Liver (tissue), 10 donors: ENCODE measurements at places on chromosomes 16 and 17. TPM values are rescaled to one million over a fixed set of nuclear protein-coding genes. Genes with fewer than 3 reads are reported as not detected.

DNA sequence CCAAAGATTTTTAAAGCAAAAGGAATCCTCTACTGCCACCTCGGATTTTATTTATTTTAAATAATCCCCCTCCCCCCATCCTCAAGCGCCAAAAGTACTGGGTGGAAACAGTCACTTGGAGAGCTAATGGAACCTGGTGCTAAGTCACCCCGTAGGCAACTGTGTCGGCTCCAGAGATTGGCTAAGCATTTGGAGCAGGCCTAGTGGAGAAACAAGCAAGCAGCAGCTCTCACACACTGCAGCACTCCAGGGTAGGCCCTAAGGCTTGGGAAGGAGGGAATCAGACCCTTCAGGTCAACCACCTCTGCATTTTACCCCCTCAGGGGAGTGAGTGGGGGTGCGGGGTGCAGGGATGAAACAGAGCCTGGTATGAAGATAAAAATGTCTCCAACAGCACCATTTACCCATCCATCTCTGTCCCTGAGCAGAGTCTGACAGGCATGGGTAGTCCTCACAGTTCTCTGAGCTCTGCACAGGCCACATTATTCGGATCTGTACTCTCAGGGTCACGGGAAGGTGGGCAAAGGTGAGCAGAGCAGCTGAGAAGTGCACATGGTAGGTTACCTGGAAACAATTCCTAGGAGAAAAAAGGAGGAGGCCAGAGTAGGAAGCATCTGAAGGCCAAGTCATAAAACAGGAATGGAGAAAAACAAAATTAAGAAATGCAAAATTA is 27.2 kb upstream of the STAC2 start:
- DNase-seq = no peak

DNA sequence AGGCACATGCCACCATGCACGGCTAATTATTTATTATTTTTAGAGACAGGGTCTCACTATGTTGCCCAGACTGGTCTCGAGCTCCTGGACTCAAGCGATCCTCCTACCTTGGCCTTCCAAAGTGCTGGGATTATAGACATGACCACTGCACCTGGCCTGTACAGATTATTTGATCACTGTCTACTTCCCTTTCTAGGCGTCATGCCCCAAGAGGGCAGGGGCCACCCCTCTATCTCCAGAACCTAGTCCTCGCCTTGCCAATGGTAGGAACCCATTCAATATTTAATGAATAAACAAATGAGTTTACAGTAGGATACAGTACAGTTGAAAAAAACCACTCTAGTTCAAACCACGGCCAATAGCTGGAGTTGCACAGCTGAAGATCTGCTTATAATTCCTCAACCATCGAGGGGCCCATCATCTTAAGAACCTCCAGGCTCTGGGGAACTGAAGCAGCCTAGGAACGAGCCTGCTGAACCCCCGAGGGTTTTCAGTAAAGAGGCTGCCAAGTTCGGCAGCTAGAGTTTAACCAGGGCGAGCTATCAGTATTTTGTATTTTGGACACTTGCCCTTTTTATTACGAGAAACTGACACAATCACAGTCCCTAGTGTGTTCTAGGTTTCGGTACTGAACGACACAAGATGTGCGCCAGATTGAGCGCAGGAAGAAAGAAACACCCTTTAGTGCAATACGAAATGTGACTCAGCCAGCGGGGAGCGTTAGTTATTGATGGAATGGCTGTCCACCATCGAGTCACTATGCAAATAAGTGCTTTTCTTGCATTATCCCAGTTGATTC is 14.6 kb downstream of the ADCY9 start:
- DNase-seq = no peak

DNA sequence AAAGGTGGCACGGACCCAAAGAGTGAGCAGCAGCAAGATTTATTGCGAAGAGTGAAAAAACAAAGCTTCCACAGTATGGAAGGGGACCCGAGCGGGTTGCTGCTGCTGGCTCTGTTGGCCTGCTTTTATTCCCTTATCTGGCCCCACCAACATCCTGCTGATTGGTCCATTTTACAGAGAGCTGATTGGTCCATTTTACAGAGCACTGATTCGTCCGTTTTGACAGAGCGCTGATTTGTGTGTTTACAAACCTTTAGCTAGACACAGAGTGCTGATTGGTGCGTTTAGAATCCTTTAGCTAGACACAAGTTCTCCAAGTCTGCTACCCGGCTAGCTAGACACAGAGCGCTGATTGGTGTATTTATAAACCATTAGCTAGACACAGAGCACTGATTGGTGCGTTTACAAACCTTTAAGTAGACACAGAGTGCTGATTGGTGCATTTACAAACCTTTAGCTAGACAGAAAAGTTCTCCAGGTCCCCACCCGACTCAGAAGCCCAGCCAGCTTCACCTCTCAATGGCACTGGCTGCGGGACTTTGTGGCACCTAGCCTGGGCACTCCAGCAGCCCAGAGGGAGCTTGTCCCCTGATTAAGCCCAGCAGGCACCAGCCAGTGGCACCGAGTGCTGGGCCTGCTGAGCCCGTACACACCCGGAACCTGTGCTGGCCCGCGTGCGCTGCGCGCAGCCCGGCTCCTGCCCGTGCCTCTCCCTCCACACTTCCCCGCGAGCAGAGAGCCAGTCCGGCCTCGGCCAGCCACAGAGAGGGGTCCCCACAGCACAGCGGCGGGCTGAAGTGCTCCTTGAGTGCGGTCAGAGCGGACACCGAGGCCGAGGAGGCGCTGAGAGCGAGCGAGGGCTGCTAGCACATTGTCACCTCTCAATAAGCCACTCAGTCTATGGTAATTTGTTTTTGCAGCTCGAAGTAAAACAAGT is 15.1 kb downstream of the IGSF6 start:
- no peak for DNase-seq

Gene RHBDF2
- 3.6 TPM for total RNA-seq

- DNase-seq = no peak
These were observed 524 bp downstream of the EFTUD2 start for GRCh38 chr17:44898768-44899073.

Gene SGCA
- total RNA-seq = 1.3 TPM

Gene CISD3
- 9.0 TPM for total RNA-seq

DNA sequence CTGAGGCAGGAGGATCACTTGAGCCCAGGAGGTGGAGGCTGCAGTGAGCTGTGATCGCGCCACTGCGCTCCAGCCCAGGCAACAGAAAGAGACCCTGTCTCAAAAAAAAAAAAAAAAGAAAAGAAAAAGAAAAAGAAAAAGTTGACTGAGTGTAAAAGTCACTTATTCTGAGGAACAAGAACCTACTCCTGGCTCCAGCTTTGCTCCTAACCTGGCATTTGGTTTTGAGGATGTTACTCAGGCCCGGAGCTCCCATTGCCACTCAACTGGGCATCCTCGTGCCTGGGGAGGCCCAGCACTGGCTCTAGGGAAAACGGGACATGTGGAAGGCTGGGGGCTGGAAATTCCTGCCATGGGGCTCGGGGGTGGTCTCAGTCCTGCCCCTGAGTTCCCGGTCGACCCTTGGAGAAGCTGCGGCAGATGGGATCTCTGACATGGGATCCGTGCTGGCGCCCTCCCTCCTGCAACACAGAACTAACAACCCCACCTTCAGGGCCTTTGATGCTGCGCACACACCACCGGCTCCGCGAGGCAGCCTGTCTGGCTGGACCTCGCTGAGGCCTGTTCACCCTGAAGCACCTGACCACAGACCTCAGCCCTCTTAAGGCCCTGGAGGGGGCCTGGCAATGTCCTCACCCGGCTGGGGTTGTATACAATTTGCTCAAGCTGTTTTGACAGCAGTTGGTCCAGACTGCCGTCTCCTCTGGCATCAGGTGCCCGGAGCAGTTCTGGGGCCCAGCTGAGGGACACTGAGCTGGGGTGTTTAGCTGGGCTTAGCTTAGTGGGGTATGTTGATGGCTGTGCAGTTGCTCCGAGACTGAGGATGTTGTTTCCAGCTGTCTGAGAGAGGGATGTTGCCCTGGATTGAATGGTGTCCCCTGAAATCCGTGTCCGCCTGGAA is 12.3 kb downstream of the CD7 start:
- DNase-seq = no peak

Gene NEUROD2
- total RNA-seq = not detected

Gene MXRA7
- total RNA-seq = 12.9 TPM

DNA sequence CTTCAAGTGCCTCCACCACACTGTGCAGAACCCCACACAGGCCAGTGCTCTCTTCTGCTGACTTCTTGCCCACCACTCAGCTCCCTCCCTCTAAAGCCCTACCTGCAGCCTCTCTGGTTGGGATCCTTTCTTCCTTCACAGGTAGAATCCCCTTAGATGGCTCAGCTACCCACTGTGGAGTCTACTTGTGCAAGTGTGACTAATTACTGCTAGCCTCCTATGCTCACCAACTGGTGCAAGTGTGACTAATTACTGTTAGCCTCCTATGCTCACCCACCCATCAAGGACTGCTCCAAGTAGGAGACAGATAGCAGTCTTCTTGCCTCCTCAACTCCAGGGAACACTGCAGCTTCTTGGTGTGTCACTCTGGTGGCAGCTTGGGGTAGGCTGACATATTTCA is 43.6 kb downstream of the TEX14 start:
- no peak for DNase-seq

DNA sequence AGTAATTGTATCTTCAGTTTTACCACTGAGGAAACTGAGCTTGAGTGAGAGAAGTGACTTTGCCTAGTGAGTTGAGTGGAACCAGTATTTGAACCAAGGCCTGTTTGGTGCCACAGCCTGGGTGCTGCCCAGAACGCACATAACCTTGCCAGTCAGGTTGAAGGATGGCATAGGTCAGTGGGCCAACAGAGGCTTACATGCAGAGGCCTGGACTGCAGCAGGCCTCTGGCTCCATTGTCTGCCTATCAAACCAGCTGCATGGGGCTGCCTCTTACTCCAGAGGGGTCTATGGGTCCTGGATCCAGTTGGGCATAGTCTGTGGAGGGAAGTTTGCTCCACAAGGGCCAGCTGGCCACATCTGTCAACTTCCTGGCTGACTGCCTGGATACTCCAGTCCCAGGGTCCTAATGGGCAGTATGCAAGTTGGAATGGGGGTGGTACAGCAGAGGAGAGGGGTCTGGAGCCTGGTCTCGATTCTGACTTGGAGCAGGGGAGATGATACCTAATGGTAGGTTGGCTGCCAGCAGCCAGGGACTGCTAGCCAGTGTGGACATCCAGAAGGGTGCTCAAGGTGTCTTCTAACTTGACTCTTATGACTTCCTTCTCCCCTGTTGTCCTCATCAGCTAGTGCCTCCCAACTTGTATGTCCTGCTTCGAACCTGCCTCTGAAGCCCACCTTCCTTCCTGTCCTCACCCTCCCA is 11.1 kb upstream of the RNF112 start:
- no peak for DNase-seq

- peak; percentile 55 for DNase-seq
These were observed at the start of gene ABCC3 for GRCh38 chr17:50634224-50634914. ABCC3 (plus strand) TSS chr17:50634881; CDS start chr17:50634937, 56 bp downstream.

DNA sequence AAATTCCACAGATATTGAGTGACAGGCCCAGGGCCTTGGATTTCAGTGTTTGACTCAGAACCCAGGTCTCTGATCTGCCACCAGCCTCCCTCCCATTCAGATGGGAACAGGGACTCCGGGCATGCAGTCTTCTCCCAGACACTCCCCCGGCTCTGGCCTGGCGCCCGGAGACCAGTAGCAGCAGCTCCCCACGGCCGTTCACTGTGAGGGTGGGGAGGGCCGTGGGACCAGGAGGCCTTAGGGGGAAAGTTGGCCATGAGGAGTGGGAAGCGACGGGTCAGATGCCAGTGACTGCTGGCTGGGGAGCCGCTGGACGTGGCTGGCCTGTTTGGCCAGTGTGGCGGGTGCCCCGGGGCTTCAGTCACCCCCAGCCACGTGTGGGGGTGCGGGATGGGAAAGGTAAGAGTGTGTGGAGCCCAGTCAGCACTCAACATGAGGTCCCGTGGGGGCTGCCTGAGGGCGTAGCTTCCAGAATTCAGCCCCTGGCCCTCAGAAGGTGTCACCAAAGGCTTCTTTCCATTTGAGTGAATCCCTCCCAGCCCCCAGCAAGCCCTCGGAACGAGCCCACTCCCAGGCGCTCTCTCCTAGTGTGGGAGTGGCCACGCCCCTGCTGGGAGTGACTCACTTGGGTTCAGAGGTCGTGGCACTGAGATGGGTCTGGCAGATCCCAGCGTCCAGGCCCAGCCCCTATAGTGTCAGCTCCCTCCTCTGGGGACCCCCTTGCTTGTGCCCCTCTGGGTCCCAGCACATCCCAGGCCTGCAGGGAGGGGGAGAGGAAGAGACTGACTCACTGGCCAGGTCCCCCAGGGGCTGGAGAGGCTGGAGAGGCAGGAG is 309.4 kb downstream of the SEC14L1 start:
- no peak for DNase-seq

- peak; percentile 16 for DNase-seq
These were observed 55.0 kb downstream of the SPACA3 start for GRCh38 chr17:33046361-33047255.

Gene MYH2
- under 0.01 TPM for total RNA-seq

- no peak for DNase-seq
These were observed 217.5 kb upstream of the CHMP6 start for GRCh38 chr17:80774146-80774545.
